ENCODE measurements at places on chromosomes 16 and 17. TPM values are rescaled to one million over a fixed set of nuclear protein-coding genes. Genes with fewer than 3 reads are reported as not detected.

Gene FBXW10
- not detected for total RNA-seq

Gene TOP3A
- 25.9 TPM for total RNA-seq

Gene DNAI2
- not detected for total RNA-seq

Gene MYH1
- not detected for total RNA-seq

Gene KRTAP4-6
- not detected for total RNA-seq

Gene KIF19
- not detected for total RNA-seq

Gene E4F1
- 22.9 TPM for total RNA-seq

Gene SLC52A1
- total RNA-seq, result not detected

Gene CHRNE
- total RNA-seq, result 0.74 TPM

Gene MAPK8IP3
- 22.4 TPM for total RNA-seq
